Activated T-cell treated with anti-CD3 and anti-CD28 coated beads, Interleukin-2, amount 50 U/mL, for 48 hours (primary cell): ENCODE measurements at places on chromosomes 3 and 15.

- DNase-seq, result no peak
Observed at GRCh38 chr15:96324940-96325540, 5.5 kb upstream of the NR2F2 start.

DNA sequence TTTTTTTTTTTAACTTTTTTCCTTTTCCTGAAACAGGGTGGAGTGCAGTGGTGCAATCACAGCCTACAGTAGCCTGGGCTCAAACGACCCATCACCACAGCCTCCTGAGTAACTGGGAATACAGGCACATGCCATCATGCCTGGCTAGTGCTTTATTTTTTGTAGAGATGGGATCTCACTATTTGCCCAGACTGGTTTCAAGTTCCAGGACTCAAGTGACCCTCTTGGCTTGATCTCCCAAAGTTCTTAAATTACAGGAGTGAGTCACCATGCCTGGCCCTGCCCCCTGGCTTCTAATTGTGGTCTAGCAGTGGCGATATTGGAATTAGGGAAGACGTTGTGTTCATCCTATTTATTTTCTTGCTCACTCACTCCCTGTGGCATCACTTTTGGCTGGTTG is 1138.4 kb downstream of the SI start:
- DNase-seq, result no peak

GRCh38 chr3:73134034-73134433 is 72.6 kb downstream of the EBLN2 start:
- no peak for DNase-seq

DNA sequence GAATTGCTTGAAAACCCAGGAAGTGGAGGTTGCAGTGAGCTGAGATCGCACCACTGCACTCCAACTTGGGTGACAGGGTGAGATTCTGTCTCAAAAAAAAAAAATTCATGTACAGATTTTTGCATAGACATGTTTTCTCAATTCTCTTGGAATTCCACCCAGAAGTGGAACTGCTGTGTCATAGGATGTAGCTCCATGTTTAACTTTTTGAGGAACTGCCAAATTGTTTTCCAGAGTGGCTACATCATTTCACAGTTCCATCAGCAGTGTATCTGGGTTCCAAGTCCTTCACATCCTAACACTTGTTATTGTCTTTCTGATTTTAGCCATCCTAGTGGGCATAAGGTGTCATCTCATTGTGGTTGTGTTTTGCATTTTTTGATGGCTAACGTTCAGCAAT is 9.9 kb downstream of the CAPN7 start:
- DNase-seq, result no peak

DNA sequence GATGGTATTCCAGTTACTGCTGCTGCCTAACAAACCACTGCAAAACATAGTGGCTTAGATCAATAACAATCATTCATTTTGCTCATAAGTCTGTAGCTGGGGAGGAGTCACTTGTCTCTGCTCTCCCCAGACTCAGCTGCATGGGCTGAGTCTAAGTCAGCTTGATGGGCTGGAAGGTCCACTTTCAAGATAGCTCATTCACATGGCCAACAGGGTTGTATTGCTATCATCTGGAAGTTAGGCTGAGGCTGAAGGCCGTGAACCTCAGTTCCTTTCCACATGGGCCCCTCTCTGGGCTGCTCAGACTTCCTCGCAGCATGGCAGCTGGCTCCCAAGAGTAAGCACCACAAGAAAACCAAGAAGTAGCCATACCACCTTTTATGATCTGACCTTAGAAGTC is 28.7 kb upstream of the BFSP2 start:
- no peak for DNase-seq

DNA sequence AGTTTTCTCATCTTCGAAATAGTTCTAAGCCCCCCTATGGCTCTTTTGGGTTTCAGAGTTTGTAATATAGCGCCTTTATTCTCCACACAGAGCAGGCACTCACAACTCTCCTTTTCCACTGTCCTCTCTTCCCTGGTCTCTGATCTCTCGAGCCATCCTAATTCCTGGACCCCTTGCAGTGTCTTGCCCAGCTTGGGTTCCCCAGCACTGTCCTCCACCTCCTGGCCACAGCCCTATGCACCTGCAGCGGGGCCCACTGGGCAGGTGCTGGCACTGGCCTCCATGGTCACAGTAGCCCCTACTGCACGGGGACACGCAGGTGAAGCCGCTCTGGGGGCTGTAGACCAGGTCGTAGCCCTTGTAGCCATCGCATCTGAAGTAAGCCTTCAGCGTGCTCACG is 27.9 kb downstream of the MUC20 start:
- no peak for DNase-seq

DNA sequence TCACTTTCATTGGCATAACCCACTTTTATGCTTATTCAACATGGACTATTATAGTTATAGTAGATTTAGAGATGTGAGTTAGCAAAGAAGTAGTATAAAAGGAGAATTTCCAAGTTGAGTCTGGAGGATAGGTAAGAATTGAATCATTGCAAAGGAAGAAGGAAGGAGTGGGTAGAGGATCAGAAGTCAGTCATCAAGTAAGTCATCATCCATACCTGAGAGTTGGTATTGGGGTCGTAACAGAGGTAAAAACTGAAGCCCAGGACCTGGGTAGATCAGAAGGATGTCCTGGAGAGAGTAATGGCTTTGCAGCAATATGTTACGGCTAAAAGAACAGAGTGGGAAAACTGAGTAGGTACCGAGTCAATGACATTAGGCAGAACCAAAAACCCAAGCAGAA is 265.7 kb downstream of the SUCLG2 start:
- DNase-seq, result no peak

DNA sequence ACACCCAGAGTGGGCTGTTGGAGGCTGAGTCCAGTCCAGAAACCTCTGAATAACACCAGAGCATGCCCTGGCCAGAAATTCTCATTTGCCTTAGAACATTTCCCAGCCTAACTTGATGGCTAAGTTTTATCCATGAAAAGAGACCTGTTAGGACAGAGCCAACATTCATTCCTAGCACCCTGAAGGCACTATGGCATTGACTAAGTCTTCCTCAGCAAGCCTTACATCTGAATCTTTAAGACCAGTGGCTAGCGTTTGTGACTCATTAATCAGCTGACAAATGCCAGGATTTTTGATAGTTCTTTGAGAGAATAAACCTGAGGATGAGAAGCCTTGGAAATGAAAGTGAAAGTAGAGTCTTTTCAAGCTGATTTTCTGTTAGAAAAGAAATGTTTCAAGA is 1087.1 kb upstream of the ALCAM start:
- DNase-seq, result no peak

DNA sequence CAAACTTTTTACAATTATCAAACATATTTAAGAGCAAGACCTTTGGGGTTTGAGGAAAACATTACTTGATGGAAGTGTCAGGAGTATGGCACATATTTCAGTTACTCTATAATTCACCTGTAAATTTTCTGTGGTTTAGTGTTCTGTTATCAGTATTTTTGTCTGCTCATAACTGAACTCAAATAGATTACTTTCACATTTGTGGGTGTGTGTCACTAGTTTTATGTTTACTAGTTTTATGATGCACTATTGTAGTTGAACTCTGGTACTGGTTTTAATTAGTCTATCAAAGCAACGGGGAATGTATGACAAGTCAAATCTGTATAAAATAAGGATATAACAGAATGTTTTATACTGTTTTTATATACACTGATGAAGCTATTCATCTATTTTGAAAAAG is 27.2 kb downstream of the OXSM start:
- no peak for DNase-seq

- DNase-seq, result peak; percentile 65
Observed at GRCh38 chr3:194135806-194136518, at the start of gene HES1. Gene HES1 (plus strand): TSS chr3:194136148. CDS start chr3:194136381, 233 bp downstream.

GRCh38 chr3:39144095-39144747 is 9.2 kb downstream of the CSRNP1 start:
- no peak for DNase-seq

GRCh38 chr3:72641684-72642083 is 206.6 kb downstream of the SHQ1 start:
- no peak for DNase-seq

DNA sequence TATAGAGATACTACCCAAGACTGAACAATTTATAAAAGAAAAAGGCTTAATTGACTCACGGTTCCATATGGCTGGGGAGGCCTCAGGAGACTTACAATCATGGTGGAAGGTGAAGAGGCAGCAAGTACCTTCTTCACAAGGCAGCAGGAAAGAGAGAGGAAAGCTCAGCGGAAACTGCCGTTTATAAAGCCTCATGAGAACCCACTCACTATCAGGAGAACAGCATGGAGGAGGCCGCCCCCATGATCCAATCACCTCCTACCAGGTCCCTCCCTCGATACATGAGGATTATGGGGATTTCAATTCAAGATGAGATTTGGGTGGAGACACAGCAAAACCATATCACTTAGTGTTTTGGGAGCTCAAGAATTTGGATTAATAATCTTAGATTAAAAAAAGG is 240.2 kb downstream of the UACA start:
- DNase-seq, result no peak

DNA sequence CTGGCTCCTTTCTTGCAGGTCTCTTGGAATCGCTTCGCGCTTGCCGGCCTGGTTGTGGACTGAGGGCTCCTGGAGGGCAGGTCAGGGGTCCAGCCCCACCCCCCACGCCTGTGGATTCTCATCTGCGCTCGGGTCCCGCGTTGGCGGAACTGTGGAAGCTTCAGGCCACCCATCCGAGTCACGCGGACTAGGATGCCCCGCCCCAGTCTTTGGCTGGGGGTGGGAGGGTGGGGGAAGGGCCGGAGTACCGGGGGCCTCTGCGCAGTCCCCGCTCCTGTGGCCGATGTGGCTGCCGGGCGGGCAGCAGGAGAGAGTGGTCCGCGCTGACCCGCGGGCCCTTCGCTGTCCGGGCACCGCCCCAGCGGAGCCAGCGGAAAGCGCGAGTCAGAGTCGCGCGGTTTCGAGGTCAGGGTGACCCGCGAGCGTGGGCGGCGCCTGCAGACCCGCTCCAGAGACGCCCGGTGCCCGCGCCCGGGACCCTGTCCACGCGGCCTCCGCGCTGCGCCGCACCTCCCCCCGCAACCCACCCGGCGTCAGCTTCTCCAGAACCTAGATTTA is 114.2 kb downstream of the KLF13 start:
- peak; percentile 73 for DNase-seq

DNA sequence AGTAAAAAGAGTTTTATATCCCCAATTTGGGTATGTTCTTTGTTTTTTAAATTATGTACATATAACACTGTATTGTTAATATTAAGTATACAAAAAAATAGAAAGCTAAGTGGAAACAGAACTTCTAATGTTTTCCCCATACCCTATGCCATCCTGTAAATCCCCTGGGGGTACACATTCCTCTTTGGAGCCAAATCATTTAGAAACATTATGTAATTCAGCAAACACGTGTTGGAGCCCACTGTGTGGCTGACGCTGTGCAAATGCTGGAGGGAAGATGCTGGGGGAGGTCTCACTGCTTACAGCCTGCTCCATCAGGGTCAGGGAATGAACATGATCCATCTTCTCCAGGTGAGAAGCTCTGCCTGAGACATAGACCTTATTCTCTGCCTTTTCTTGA is 52.8 kb downstream of the CRTC3 start:
- no peak for DNase-seq

DNA sequence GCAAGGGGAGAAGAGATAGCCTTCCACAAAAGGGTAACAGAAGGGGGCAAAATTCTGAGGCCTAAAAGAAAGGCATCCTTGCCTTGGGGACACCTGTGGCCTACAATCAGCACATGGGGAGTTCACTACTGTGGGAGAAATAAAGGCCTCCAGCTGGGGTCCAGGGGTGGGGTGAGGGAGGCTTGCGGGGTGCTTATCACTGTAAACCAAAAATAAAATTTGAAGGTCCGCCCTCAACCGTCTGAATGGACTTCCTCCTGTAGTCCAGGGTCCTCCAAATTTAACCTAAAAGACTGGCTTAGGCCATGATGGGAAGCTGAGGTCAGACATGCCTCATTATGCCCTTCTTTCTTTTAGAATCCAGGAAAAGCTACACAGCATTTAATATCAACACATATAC is 2.1 kb upstream of the POLR2M start:
- DNase-seq, result no peak

- no peak for DNase-seq
Observed at GRCh38 chr3:179921500-179921899, 115.2 kb downstream of the PEX5L start.

DNA sequence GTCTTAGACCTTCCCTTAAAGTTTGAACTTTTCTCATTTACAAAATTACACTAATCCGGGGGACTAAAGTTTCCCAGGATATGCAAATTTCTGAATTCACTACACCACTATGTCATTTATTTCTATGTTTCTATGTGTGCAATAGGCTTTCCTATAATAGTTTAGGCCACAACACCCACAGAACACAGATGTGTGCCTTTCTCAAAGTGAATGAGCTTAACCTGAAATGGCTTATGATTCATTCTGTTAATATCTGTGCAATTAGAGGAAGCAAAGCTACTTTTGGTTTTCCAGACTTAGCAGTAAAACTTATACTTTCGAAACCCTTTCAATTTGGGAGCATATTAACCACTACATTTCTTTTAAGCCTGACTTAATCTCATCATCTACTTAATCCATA is 748.1 kb downstream of the GBE1 start:
- DNase-seq, result no peak

- no peak for DNase-seq
Observed at GRCh38 chr15:74055804-74056203, 26.5 kb downstream of the GOLGA6A start.

- no peak for DNase-seq
Observed at GRCh38 chr3:32934150-32934742, 17.2 kb upstream of the CCR4 start.
